ENCODE measurements at places on chromosomes 12 and 14.
A peak's percentile ranks its signal among the peaks of the same experiment; 100 is the strongest.

- no peak for DNase-seq
These were observed 108.5 kb downstream of the SLC38A1 start for GRCh38 chr12:46160101-46160980.

- no peak for DNase-seq
These were observed 37.7 kb downstream of the RIN3 start for GRCh38 chr14:92551044-92551841.

- DNase-seq = no peak
These were observed 45.9 kb upstream of the GSG1 start for GRCh38 chr12:13149411-13149810.

- DNase-seq = no peak
These were observed 1.2 kb downstream of the GSC start for GRCh38 chr14:94768521-94769390.

- peak; percentile 99 for DNase-seq
These were observed 92.7 kb downstream of the LRRC74A start for GRCh38 chr14:76918782-76919394.

DNA sequence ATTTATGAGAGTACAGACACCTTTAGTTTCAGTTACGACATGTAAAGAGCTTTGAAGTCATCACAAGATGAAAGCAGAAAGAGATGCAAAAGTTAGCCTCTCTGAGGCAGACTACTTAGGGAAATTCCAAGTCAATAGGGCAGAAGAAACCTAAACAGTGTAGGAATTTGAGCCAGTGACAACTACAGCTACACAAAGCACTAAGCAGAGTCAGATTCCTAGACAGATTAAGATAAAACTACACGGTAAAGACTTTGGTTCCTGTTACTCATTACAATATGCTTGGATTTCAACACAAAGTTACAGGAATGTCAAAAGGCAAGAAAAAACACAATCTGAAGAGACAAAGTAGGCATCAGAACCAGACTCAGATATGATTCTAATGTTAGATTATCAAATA lies 1302.3 kb downstream of the FSCB start:
- no peak for DNase-seq

All from ascending aorta (tissue), 2 donors.